ENCODE measurements at places on chromosomes 12 and 14.
A peak's percentile ranks its signal among the peaks of the same experiment; 100 is the strongest.

DNA sequence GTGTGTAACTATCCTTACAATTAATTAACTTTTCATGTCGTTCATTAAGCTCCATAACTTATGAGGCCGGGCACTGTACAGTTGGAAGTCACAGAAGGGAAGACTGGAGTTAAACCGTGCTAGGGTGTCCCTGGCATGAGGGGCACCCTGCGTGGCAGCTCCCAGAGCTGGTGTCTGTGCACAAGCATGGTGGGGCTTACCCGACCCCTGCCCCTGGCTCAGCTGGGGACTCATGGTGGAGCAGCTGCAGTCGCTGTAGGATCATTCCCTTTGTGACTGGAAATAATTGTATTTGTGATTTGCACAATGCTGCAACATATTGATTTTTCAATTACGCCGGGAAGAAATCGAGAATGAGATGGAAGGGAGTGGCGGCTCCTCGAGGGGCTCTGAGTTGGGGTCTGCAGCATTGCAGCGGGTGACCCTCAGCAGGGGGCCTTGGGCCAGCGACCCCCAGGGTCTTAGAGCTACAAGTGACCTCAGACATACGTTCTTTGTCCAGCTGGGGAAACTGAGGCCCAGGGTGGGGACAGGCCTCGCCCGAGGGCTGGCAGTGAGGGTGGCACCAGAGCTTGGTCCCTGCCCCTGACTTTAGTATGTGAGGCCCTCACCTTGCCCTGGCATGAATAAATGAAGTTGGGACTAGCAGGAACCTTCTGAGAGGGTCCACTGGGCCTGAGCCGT, 125.4 kb downstream of the KIF26A start:
- no peak for DNase-seq

DNA sequence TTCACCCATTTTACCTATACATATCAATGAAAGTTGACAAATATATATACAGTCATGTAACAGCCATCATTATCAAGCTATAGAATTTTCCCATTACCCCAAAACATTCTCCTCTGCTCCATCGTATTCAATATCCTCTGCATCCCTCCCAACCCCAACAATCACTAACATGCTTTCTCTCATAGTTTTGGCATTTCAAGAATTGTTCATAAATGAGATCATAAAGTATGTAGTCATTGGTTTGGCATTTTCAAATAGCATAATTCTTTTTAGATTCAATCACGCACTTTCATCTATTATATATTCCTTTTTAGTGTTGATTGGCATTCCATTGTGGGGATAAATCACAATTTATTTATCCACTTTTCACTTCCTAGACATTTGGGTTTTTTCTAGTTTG, 866.0 kb upstream of the TMEM132C start:
- DNase-seq, result no peak

DNA sequence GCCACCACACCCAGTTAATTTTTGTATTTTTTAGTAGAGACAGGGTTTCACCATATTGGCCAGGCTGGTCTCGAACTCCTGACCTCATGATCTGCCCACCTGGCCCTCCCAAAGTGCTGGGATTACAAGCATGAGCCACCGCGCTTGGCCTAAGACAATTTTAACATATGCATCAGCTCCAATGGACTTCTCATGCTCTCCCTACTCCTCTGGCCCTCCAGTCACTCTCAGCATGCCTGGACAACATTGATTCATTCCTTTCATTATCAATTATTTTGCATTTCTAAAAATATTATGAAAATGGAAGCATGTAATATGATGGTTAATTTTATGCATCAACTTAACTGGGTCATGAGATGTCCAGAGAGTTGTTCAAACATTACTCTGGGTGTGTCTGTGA, 469.1 kb upstream of the TMEM132C start:
- no peak for DNase-seq

DNA sequence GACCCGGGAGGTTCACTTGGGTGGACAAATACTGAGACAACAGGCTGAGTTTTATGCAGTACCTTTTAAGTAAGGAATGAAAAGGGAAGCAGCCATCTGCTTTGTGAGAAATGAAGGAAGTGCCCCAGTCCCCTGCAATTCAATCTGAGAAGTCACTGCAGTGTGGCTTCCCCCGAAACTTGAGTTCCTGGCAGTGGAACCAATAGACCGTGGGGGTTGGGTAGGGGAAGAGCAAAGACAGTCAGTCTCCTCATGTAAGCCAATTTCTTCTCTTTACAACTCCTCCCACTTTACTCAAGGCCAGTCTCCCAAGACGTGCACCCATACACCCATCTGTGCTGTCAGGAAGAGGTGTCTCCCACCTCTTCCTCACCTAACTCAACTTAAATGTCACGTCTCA, 206.5 kb downstream of the BCAT1 start:
- DNase-seq, result no peak

GRCh38 chr14:74573421-74574089, 38.5 kb downstream of the LTBP2 start:
- DNase-seq, result peak; percentile 60

- DNase-seq, result peak; percentile 86
These were observed 75.3 kb upstream of the FAR2 start for GRCh38 chr12:29073631-29074239.

GRCh38 chr12:106113042-106113441, 25.7 kb downstream of the NUAK1 start:
- no peak for DNase-seq

GRCh38 chr14:72595152-72595862, 298.6 kb downstream of the DPF3 start:
- no peak for DNase-seq

DNA sequence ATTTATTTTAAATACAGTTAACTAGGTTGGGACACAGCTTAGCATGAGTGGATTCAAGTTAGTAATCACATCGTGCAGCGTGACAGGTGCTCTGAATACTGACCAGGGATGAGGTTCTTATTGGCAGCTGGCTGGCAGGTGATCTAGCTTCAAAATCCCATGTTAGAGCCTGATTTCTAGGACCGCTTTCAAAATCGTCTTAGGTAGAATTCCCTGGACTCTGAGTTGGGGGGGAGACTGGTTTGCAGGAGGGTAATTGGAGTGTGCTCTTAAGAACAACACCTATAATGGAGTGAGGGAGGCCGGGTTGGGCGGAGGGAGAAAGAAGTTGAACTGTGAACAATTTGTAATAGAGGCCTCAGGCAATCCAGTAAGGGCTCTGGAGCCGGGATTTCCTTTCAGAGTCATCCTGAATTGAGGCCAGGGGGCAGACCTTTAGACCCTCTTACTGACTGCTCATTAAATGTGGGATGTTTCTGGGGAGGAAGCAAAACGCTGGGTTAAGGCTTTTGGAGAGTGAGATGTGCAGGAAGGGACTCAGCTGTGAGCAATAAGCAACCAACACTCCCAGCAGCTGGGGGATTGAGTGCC, 874 bp upstream of the YARS2 start:
- no peak for DNase-seq

- DNase-seq, result peak; percentile 10
These were observed 391.2 kb downstream of the RAD51B start for GRCh38 chr14:68210729-68211299.

DNA sequence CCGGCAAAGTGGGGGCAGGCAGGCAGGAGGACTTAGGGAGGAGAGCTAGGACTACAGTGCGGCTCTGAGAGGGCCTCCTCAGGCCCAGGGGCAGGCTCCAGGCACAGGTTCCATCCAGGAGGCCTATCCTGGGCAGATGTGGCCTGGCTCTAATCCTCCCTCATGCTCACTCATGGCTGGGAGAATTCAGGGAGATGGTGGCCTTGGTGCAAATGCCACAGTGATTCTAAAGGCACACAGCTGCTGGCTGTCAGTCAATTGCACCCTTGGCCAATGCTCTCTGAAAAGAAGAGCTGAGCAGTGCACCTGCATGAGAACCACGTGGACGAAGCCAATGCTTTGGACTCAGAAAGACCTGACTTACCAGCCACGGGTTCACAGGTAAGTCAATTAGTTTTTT, 89.6 kb downstream of the C12orf75 start:
- no peak for DNase-seq

GRCh38 chr14:101991352-101991751, 27.0 kb downstream of the DYNC1H1 start:
- DNase-seq, result no peak

DNA sequence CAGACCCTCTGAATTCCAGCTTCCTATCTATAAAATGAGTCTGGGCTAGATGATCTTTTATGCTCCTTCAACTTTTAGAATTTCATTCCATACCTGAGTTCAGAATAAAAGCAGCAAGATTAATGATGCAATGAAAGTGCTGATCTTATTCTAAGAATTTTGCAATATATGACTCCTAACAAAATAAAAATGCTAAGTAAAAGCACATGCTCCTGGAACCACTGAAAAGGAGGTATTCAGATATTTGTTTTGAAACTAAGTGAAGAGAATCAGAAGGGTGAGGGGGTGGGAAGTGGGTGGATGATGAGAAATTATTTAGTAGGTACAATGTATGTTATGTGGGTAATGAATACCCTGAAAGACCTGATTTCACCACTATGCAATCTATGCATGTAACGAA, 216.6 kb downstream of the PTPRO start:
- DNase-seq, result no peak

DNA sequence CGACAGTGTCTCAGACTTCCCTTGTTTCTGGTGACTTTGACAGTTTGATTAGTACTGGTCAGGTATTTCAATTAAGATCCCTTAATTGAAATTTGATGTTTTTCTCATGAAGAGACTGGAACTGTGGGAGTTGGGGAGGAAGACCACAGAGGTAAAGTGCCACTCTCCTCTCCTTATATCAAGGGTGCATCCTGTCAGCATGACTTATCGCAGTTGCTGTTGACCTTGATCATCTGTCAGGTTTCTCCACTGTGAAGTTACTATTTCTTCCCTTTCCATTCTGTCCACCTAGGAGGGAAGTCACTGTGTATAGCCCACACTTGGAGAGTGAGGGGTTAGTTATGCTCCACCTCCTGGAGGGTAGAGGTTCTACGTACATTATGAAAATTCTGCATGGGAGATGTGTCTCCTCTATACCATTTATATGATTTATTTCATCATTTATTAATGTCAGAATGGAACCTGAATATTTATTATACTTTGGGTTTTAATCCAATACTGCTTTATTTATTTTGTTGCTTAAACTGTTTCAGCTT, 40.3 kb upstream of the SMOC1 start:
- DNase-seq, result no peak

DNA sequence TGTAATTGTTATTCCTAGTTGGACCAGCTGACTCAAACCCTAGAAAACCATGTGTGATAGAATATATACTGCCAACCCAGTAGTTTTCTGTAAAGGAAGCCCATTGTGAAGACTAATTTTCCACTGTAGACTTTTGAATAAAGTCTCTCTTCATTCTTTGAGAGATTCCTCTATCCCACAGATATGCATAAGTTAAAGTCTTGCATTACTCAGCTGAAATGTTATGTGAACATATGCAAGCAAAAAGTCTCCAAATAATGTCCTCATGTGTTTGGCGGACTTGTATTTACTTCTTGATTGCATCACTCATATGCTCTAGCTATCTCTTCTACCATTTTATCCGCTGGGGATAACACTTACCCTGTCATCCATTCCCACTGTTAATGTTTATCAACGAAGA, 35.1 kb upstream of the OTOGL start:
- DNase-seq, result no peak

GRCh38 chr14:97978341-97978740, 1181.2 kb downstream of the VRK1 start:
- DNase-seq, result peak; percentile 69

DNA sequence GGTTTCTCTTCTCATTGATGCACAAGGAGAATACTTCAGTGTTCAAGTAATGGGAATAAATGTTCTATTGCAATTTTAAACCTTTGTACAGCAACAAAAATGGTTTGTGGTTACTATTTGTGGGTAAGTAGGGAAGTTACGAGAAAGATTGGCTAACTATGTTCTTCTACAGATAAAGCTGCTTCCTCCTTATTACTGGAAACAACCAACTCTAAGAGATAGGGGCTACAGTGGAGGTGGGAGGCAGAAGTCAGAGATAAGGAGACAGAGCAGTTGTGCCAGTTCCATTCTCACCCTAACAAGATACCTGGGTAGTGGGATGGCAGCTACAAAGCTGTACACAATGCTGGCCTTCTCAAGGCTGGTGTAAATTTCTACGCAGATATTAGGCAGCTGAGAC, 16.2 kb downstream of the NOXRED1 start:
- DNase-seq, result no peak

DNA sequence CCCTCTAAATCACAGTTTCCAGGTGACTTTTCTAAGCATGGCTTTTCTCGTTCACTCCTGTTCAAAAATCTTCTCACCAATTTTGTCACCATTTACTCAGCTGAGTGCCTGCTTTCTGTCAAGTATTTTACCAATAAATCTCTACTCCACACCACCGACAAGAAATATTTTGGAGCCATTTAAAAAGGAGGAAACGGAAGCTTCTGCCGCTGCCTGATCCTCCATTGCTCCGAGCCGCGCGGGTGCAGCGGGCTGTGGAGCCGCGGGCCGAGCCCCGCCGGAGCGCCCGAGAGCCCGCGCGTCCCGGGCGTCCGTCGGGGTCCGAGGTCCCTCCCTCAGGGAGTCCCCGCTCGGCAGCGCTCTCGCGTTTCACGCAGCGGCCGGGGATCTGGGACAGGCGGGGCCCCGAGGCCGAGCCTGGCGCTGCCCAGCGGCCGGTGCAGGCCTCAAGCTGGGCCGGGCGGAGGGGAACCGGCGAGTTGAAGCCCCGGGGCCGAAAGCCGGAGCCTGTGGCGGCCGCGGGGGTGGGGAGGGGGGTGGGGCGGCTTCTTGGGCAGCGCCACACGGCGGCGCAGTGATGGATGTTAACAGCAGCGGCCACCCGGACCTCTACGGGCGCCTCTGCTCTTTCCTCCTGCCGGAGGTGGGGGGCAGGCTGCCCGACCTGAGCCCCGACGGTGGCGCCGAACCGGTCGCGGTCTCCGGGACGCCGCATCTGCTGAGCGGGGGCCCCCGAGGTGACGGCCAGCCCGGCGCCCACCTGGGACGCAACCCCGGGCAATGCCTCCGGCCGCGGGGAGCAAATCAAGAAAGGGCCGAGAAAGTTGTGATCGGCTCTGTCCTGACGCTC, 1.1 kb upstream of the HEBP1 start:
- peak; percentile 89 for DNase-seq

Data from DMS53 (cell line).